Endothelial cell (in vitro differentiated cells): ENCODE measurements at places on chromosomes 11 and 22. TPM values are rescaled to one million over a fixed set of nuclear protein-coding genes. Genes with fewer than 3 reads are reported as not detected.

GRCh38 chr11:70328556-70328955 lies 58.1 kb downstream of the PPFIA1 start:
- no peak for DNase-seq

DNA sequence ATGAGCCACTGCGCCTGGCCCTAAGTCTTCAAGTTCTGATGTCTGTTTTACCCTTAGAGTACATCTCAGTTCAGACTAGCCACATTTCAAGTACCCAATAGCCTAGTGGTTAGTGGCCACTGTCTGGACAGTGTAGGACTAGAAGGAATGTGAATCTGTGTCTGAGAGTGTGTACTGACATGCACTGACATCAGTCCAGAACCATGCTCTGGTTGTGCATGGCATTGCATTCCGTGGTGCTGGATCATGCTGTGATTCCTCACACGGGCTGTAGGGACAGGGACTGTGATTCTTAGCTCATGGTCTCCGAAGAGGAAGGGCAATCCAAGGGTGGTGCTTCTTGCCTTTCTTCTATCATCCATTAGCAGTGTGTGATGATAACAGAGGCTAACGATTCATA lies 41.1 kb downstream of the AMOTL1 start:
- DNase-seq, result no peak

- no peak for DNase-seq
Observed at GRCh38 chr11:23586173-23586572, 725.9 kb upstream of the CCDC179 start.

- no peak for DNase-seq
Observed at GRCh38 chr11:58805065-58805464, 39.4 kb downstream of the GLYATL2 start.

DNA sequence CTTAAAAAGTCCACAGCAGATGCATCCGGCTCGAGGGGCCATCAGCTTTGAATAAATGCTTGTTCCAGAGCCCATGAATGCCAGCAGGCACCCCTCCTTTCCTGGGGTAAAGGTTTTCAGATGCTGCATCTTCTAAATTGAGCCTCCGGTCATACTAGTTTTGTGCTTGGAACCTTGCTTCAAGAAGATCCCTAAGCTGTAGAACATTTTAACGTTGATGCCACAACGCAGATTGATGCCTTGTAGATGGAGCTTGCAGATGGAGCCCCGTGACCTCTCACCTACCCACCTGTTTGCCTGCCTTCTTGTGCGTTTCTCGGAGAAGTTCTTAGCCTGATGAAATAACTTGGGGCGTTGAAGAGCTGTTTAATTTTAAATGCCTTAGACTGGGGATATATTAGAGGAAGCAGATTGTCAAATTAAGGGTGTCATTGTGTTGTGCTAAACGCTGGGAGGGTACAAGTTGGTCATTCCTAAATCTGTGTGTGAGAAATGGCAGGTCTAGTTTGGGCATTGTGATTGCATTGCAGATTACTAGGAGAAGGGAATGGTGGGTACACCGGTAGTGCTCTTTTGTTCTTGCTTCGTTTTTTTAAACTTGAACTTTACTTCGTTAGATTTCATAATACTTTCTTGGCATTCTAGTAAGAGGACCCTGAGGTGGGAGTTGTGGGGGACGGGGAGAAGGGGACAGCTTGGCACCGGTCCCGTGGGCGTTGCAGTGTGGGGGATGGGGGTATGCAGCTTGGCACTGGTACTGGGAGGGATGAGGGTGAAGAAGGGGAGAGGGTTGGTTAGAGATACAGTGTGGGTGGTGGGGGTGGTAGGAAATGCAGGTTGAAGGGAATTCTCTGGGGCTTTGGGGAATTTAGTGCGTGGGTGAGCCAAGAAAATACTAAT lies 1.9 kb downstream of the NEAT1 start:
- no peak for DNase-seq

- DNase-seq, result no peak
Observed at GRCh38 chr11:86301742-86302091, 323 bp upstream of the HIKESHI start.

- no peak for DNase-seq
Observed at GRCh38 chr11:93099806-93100205, 98.0 kb downstream of the SLC36A4 start.

DNA sequence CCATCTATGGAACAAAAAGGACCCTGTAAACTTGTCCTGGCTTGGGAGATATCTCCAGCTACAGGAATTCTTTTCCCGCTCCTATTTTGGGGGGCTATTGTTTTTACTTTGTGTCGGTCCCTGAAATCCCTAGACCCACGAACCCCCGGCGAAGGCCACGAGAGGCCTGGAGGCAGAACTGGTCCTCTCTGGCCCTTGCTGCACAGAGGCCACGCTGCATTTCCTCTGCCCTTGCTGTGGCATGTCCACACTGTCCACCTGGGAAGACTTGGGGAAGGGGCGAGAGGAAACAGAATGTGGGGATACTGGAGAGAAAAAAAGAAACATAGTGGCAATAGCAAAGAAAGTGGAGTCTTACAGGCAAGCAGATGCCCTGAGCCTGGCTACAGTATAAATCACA lies 2.3 kb upstream of the ANO1 start:
- DNase-seq, result no peak

DNA sequence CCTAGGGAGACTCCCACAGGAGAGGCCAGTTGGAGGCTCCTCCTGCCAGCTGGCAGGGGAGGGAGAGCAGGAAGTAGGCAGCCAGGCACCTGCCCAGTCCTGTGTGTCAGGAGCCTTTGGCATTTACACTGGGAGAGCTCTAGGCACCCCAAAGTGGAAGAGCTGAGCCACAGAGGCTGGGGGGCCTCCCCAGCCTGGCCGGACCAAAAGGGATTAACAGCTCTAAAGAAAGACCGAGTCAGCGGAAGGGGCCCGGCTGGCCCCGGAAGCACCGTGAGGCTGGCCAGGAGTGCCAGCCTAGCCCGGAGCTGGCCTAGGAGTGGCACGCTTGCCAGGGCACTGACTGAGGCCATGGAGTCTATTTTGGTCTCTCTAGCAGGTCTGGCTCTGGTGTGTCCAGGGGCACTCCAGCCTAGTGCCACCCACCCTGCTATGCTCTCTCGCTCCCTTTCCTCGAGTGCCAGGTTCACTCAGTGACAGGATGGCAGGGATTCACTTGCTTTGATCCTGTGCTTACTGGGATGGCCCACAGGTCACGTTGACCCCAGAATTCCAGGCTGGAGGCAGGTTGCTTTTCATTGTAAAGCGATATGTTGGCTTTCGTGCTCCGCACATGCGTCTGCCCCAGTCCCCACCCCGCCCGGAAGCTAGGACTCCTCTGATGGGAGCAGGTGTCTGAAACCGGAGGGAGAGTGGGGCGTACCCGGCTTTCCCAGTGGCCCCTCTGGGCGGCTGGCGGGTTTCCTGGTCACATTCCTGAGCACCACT lies 3.3 kb upstream of the KMT5B start:
- DNase-seq, result no peak

GRCh38 chr11:133983660-133984316 lies 27.0 kb upstream of the IGSF9B start:
- no peak for DNase-seq

DNA sequence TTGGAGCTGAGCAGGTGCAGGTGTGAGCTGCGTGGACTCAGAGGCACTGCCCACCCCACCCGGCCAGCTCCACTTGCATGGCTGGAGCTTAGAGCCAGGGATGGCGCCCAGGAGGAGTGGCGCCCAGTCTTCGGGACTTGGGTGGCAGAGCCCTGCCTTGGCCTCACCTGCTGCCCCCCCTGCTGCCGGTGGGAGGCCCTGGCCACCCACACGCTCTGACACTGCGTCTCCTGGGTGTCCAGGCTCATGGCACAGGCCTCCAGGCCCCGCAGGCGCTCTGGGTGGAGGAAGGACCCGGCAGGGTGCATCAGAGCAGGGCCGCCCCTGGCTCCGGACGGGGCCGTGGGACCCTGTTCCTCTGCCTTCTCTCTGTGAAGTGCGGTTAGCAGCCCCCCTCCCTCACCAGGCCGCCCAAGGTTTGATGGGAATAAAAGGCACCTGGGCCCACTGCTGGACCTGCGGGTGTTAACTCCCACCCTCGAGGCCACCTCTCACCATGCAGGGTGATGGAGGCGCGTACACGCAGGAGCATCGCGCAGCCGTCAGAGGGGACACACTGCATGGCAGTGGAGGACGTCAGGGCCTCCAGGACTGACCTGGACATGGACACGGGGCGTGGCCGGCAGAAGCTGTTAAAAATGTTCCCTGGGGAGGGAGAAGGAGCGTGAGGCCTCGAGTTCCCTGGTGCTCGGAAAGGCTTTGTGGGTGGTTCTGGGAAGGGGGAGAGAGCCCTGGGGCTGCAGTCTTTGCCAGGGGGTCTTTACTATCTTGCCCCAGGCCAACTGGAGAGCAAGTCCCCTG lies 11.8 kb downstream of the IL17REL start:
- DNase-seq, result no peak

DNA sequence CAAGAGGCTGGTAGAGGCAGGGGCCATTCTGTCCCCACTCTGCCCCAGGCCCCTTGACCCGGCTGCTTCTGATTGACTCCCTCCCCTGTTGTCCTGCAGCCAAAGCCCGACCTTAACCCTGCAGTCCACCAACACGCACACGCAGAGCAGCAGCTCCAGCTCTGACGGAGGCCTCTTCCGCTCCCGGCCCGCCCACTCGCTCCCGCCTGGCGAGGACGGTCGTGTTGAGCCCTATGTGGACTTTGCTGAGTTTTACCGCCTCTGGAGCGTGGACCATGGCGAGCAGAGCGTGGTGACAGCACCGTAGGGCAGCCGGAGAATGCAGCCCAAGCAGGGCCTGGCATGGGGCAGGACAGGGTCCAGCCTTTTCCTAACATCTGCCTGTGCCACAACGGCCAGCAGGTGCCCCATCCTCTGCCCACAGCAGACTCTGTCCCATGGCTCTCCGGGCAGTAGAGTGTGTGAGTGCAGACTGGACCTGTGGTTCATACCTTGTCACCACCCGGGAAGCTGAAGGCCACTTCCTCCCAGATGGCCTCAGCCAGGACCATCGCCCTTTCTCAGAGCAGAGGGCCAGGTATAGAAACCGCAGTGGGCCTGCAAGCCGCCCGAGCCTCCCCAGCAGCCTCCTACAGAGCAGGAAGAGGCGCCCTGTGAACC lies 26.8 kb upstream of the MGAT3 start:
- DNase-seq, result no peak

DNA sequence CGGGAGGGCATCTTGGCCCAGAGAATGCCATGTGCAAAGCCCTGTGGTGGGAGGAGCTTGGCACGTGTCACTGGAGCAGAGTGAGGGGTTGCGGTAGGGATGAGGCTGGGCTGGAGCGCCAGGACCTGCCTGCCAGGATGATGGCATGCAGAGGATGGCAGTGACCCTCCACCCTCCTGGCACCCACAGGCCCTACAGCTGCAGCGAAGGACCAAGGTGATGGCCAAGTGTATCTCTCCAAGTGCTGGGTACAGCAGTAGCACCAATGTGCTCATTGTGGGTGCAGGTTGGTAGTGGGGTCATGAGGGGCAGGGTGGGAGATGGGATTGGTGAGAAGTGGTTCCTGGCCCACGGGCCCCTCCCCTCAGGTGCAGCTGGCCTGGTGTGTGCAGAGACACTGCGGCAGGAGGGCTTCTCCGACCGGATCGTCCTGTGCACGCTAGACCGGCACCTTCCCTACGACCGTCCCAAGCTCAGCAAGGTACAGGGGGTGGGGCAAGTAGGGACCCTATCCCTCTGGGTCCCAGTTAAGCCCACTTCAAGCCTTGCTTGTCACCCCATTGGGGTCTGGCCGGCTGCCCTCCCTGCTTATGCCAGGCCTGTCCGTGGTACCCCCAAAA lies 7.4 kb downstream of the AIFM3 start:
- no peak for DNase-seq

- peak; percentile 8 for DNase-seq
Observed at GRCh38 chr11:121063728-121064127, 37.3 kb upstream of the TECTA start.

GRCh38 chr11:77301510-77301909 lies at the start of gene GDPD4:
GDPD4 (minus strand) TSS chr11:77301686; CDS start chr11:77285137, 16,549 bp downstream.
- DNase-seq, result no peak

GRCh38 chr11:10459029-10459970 lies 4.2 kb downstream of the AMPD3 start:
- DNase-seq, result no peak

DNA sequence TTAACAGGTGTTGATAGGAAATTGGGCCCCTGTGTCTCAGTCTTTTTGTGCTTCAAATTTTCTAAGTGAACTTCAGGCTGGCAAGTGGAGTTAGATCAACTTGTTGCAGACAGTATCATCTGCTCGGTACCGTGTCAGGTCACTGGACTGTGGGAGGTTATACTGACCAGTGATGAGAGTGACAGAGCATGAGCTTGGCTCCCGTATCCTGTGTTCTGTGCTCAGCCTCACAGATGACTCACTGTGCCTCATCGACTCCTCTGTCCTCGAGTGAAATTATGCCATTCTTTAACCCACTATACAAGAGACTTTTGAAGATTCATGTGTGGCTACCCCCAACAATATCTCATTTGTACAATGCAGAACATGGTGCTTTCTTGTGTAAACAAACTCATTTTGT lies 7.9 kb downstream of the GRAP2 start:
- no peak for DNase-seq

- peak; percentile 33 for DNase-seq
Observed at GRCh38 chr22:26797910-26798309, 140.5 kb downstream of the MIAT start.

GRCh38 chr22:45946805-45947600 lies 30.0 kb downstream of the WNT7B start:
- DNase-seq, result no peak

DNA sequence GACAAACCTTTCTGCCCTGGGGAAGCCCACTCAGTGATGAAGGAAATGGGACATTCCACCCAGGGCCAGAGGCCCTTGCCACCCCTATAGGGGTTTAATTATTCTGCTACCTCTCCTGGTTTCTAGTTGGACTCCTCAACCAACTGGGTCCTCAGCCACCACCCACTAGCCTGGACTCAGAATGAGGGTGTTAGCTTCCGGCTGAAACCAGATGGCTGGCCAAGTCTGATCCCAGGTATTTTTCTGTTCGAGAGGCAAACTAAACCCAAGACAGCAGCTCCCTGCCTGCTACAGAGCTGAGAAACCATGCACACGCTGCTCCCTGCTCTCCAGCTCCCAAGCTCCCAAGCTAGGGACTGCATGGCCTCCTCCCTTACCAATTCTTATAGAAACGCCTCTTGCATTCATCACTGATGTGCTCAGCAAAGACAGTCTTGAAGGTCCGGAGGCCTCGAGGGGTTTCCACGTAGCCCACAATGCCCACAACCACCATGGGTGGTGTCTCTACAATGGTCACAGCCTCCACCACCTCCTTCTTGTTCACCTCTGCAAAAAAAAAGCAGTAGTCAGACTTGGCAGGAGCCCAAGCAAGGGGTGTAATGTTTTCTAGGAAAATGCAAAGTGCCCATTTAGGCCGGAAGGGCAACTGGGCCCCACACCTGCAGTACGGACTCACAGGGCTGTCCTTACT lies 2.2 kb downstream of the RPL3 start:
- no peak for DNase-seq

- no peak for DNase-seq
Observed at GRCh38 chr22:32031466-32031865, 11.6 kb upstream of the SLC5A1 start.

- DNase-seq, result no peak
Observed at GRCh38 chr11:9148727-9149126, 57.3 kb upstream of the SCUBE2 start.

GRCh38 chr11:114921697-114922096 lies 243.4 kb downstream of the NXPE2 start:
- no peak for DNase-seq

Gene UCP3
- total RNA-seq, result 1.6 TPM

Gene TEX12
- not detected for total RNA-seq

Gene MUC6
- not detected for total RNA-seq

Gene AQP11
- 0.33 TPM for total RNA-seq

Gene ANO1
- total RNA-seq, result 3.8 TPM

Gene GAL3ST3
- 0.87 TPM for total RNA-seq

Gene MB
- total RNA-seq, result not detected
